WERI-Rb-1 (cell line): ENCODE measurements at places on chromosomes 6 and 20.

- no peak for DNase-seq
Observed at GRCh38 chr6:35052694-35053565, 88.2 kb downstream of the TCP11 start.

- DNase-seq = no peak
Observed at GRCh38 chr20:17768271-17768670, 68.5 kb downstream of the BANF2 start.

DNA sequence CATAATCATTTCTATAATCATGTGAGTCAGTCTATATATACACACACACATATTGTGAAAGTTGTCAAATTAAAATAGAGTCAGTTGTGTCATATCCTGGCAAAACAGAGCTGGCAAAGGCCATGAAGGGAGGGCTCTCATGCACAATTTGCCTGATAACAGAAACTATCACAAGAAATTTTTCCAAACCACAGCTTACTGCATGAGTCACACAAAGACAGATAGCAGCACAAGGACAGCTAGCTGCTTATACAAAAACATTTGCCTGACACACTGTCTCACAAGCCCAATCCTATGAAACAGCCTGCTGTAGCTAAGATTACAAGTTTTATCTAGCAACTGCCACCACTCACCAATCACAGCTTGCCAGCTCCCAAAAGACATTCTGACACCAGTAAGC, 848.5 kb upstream of the MAN1A1 start:
- DNase-seq = peak; percentile 22

GRCh38 chr20:50546729-50547314, 36.6 kb downstream of the PTPN1 start:
- DNase-seq = no peak

- no peak for DNase-seq
Observed at GRCh38 chr6:14754751-14755513, 490.9 kb upstream of the JARID2 start.

GRCh38 chr20:11844691-11845090, 73.0 kb upstream of the BTBD3 start:
- DNase-seq = no peak

DNA sequence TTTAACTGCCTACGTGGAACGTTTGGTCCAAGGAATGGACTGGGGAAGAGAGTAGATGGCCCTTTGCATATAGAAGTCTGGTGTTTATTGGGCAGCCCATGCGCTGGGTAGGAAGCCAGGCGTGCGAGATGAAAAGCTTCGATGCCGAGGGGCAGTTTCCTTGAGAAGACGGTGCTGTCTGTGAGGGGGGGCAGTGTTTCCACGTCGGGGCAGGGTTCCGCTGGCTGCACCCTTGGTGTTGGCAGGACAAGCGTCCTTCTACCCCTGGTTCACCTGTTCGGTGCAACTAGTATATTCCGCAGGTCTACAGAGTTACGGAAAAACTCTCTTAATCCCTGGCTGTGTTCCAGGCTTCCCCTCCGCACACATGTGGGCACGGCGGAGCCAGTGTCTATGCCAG, 88.2 kb downstream of the SMOC2 start:
- DNase-seq = no peak

- DNase-seq = no peak
Observed at GRCh38 chr6:113137426-113137825, 719.7 kb upstream of the MARCKS start.

DNA sequence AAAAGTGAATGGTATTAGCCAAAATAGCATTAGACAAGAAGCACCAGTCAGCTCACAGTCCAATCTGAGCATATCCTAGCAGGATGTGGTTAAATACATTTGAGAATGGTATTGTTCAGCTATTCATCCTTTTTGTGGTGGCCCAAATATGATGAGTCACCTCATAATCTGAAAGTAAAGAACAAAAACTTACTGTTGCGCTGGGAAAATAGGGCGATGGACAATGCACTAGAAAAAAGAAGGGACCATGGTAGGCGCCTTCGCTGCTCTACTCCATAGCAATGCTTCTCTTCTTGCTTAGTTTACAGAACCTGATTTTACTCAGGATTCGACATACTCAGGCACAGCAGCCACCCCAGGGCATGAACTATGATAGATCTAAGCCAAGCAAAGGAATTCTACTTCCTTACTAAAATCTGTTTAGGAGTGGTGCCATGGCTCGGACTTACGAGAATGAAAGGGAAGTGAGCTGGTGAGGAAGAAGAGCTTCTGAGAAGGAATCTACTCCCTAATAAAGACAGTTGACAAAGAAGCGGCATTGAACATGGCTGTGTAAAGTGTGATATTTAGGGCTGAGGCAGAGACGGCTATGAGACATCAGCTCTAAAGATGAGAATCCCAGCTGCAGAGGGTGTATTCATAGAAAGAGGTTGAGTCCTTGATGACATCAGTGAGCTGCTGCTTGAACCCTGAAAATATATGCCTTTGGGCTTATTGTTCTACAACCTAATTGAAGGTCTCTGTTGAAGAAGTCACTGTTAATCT, 16.6 kb upstream of the FBXO9 start:
- DNase-seq = no peak

DNA sequence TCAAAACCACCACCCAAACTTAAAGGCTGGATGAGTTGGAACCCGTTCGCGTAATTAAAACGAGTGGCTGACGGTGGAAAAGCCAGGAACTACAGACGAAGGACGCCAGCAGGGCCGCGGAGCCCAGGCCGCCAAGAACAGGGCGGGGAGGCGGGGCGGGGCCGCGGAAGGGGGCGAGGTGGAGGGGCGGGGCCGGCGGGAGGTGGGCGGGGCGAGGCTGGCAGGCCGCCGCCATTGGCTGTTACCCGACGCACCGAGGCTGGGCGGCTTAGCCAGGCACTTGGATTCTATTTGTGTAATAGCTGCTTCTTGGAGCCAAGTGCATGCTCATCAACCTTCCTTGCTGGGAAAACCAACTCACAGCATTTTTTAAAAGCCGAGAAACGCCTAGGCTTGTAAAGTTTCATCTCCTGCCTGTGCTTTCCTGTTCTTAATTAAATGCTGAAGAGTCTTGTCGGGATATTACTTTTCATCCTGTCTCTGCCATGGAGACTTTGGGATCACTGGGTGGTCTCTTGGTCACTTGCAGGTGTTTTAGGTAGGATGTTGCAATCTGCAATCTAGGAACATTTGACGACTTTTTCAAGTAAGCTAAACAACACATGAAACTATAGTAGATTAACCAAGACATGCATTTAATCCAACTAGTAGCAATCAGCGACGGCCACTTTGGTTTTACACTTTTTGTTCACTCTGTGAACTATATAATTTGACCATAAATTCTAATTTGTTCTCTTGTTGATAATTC, 245.0 kb downstream of the ARID1B start:
- peak; percentile 86 for DNase-seq

- no peak for DNase-seq
Observed at GRCh38 chr6:452301-453067, 60.9 kb downstream of the IRF4 start.

GRCh38 chr6:47681201-47681990, 17.0 kb upstream of the ADGRF4 start:
- DNase-seq = no peak

DNA sequence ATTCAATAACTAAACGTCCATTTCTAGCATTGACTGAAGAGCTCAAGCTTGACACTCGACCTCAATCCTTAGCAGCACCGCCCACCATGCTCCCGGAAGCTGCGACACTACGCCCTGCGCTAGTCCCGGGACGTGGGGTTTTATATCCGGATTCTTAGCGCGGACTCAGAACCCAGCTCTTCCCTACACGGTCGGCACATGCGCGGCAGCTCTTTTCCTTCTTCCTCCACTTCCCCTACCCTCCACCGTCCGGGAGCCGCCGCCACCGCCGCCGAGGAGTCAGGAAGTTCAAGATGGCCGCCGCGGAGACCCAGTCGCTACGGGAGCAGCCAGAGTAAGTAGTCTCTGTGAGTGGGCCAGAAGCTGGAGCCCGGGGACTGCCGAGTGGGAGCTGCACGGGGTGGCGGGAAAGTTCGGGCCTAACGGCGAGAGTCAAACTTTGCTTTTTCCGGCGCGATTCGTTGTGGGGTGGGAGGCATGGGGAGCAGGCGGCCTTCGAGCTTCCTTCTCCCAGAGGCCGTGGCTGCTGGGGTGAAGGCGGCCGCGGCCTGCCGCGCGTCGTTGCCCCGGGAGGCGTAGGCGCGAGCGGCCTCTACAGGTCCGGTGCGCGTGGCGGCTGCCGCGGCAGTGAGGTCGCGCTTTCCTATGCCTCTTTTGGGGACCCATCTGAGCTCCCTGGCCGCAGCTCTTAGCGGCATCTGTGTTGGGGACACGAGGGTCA, 57.6 kb downstream of the FAM217A start:
- DNase-seq = peak; percentile 100

DNA sequence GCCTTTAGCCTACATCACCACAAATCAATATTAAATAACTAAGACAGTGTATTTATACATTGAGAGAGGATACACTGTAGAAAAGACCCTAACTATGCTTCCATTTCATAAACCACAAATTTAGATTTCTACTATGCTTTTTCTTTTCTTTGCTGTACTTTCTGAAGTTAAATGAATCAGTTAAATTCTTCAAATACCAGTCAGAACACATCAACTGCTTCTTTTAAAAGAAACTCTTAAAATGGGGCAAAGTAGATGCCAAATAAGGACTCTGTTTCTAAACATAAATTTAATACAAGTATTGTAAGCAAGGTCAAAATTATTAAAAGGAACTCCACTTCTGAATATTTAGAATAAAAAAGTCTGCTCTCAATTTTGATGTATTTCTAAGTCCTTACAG, 76.9 kb downstream of the GMDS start:
- DNase-seq = no peak

- no peak for DNase-seq
Observed at GRCh38 chr6:106417572-106418147, 57.1 kb downstream of the CRYBG1 start.

DNA sequence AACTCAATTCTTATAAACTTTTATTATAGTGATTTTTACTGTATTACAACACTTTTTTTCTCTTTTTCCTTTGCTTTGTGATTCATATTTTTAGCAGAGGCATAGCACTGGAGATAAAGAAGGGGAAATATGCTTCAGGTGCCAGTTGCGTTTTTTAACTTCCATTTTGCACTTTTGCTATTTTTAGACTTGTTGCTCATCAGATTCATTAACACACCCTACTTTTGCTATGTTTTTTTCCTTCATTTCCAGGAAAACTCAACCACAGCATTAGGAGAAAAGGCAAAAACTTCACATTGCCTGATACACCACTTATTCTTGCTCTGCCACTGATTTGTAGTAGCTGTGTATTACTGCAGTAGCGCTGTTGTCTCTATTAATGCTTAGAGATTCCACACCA, 8.0 kb upstream of the TMEM30A start:
- no peak for DNase-seq

- DNase-seq = no peak
Observed at GRCh38 chr20:37305839-37306238, 16.4 kb downstream of the MANBAL start.

DNA sequence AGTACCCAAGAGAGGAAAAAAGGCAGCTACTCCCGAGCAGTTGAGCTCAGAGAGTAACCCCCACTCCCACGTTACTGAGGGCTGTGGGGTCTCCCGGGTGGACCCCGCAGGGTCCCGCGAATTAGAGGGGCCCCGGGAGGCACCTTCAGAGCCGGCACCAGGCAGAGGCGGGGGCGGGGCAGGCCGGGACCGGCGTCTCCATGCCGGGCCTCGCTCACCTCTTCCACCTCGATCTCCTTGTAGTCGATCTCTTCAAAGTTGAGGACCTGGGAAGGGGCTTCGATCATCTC, 381 bp downstream of the MAP3K7 start:
- no peak for DNase-seq

GRCh38 chr6:106120006-106120405, 33.9 kb downstream of the PRDM1 start:
- DNase-seq = no peak

GRCh38 chr6:107534571-107535141, 44.7 kb downstream of the SOBP start:
- DNase-seq = no peak

- DNase-seq = no peak
Observed at GRCh38 chr6:132902901-132903300, 88.5 kb downstream of the RPS12 start.

DNA sequence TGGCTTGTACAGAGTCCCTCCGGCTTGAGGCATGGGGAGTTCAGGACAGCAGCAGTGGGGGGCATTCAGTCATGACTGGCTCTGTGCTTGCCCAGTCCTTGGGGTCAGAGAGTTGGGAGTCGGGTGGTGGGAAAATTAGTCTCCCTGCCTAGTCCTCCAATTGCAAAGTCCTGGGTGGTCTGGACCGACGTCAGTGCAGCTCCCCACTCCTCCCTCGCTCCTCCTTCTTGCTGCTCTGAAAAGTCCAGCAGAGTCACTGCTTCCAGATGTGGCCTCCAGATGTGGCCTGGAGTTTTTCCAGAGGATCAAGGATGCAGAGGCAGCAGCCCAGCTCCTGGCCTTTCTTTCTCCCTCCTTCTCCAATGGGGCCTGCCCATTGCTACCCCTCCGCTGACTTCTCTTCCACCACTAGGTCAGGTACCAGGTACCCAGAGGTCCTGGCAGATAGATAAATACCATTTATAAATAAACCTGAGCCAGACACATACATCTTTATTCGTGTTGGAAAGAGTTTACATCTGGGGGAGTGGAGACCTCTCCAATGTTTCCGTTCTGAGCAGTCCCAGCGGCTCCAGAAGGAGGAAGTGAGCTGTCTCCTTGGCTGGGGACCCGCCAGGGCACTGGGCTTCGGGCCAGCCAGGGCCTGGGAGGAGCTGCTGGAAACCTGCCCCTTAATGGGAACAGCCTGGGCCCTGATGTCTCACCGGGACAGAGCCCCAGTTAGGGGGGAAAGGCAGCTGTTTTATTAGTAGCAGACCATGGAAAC, 49.0 kb upstream of the RNF24 start:
- no peak for DNase-seq

- no peak for DNase-seq
Observed at GRCh38 chr20:59561614-59562277, 42.6 kb upstream of the PHACTR3 start.

DNA sequence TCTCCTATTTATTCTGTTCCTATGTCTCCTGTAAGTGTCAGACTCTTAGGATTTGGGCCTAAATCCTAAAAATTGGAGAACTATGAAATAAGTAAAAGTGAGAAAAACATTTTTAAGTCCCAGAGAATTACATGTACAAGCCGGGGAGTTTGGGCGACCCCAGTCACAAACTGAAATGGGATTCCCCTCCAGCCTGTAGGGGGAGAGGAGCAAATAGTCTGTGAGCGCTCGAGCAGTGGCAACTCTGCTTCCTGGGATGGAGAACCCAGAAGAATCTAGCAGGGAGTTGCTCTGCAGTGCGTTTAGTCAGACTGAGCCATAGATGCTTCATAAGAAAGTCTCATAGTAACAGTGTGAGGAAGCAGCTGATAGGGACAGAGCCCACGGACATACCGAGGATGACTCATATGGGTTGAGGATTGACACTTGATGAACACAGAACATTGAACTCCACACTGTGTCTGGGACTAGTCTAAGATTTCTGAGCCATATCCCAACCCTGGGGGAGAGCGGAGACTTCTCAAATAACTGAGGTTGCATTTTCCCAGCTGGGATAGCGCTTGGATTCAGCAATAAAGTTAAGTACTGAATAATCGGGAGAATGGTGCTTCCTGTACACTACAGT, 437.2 kb downstream of the BCKDHB start:
- no peak for DNase-seq

DNA sequence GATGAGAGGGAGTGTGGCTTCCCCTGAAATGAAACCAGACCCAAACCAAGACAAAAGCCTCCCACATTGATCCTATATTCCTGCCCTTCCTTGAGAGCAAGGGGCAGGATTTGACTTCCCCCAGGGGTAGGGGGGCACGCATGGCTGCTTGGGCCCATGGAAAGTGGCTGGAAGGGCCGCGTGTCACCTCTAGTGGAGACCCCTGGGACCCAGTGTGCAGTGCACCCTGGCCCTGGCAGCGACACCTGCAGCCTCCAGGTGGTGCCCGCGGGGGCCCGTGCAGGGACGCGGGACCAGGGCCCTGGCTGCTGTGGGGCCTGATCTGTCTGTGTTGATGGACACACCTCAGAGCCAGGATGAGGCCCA, 18.0 kb upstream of the SLCO4A1 start:
- peak; percentile 43 for DNase-seq
